ENCODE measurements at places on chromosomes 2 and 18.

DNA sequence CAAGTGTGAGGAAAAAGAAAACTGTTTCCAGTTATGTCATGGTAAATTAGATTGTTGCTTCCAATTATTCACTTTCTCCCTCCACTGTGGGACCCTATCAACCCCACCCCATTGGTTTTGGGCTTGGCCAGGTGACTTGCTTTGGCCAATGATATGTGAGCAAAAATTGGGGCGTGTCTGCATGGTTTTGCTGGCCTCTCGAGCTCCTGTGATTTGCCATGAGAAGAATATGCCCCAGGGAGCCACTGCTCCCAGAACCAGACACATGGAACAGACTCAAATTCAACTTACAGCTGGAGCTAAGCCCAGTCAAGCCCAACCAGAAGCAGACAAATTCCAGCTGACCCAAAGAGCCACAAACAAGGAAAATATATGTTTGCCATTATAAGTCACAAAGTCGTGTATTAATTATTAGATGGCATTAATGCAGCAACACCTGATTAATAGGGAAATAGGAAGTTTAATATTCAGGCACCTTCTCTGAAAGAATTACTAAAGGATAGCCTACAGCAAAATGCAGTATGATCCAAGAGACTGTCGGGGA, 248.9 kb downstream of the ANAPC1 start:
- DNase-seq = no peak

DNA sequence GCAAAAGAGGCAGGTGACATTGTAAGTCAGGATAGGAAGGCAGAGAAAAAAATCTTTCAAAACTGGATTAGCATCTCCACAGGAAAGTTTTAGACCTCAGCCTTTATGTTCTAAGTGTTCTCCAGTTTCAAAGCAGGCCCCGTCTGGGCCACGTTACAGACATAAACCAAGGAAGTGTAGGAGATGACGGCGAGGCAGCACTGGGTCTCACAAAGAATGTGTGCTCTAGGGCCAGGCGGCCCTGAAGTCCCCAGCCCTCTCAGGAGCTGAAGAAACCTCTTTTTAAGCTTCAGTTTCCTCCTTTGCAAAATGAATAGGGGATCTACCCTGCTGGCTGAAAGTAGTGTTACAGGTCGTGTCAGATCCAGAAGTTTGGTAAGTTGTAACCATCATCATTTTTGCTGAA, 81.7 kb downstream of the SPRED2 start:
- no peak for DNase-seq

DNA sequence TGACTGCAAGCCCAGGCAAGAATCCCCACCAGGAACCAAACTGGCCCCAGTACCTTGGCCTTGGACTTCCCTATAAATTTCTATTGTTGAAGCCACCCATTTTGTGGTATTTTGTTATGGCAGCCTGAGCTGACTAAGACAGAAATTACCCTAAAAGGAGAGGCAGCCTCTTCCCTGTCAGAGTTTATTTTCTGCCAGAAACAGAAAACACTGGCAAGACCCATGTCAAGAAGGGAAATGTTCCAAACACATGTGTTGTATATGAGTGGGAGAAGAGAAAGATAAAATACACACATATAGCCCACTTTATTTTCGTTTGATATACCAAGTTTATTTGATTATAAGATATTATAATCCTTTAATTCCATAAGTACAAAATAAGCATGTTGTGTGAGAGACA, 225.1 kb upstream of the FSHR start:
- no peak for DNase-seq

- DNase-seq = no peak
Observed at GRCh38 chr2:146135245-146135644, 1615.3 kb upstream of the ZEB2 start.

- DNase-seq = no peak
Observed at GRCh38 chr2:232931636-232932035, 61.6 kb downstream of the SNORC start.

Measured in activated T-helper 1 cell treated with anti-CD3 and anti-CD28 coated beads, Interleukin-2, amount 50 U/mL, for 16 hours (primary cell).